ENCODE measurements at places on chromosomes 12 and 14.

- no peak for DNase-seq
Observed at GRCh38 chr12:101076921-101077320, 133.1 kb downstream of the SLC5A8 start.

DNA sequence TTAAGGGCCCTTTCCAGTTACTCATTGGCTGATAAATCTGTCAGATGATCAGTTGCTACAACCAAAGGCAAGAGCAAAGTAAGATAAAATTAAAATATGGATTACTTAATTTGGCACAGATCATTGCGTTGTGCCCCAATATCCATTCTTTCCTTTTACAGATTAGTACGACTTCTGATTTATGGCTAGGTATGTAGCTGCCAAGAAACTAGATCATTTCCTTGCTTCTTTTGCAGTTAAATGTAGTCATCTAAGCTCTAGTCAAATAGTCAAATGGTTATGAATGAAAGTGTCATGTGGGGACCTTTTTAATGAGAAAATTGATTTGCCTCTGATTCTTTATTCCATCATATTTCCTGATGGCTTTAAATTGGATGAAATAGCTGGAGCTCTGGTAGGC is 1039.9 kb upstream of the FLRT2 start:
- DNase-seq, result no peak

- no peak for DNase-seq
Observed at GRCh38 chr14:34782031-34782430, 67.6 kb upstream of the CFL2 start.

DNA sequence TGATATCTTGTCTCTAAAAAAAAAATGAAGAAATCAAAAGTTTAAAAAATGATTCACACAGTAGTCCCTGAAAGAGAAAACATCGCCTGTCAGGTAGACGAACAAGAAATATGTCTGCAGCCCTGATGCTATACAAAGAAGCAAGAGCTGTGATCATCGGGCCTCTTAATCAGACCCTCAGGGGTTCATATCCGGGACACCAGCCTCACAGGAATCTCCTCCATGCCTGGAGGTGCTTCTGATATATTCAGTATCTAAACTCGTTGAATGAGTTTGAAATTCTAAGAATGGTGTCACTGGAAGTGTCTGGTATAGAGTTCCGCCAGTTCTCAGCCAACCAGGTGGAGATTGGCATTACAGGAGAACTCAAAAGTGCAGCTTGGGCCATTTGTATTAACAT is 64.7 kb downstream of the KSR2 start:
- no peak for DNase-seq

DNA sequence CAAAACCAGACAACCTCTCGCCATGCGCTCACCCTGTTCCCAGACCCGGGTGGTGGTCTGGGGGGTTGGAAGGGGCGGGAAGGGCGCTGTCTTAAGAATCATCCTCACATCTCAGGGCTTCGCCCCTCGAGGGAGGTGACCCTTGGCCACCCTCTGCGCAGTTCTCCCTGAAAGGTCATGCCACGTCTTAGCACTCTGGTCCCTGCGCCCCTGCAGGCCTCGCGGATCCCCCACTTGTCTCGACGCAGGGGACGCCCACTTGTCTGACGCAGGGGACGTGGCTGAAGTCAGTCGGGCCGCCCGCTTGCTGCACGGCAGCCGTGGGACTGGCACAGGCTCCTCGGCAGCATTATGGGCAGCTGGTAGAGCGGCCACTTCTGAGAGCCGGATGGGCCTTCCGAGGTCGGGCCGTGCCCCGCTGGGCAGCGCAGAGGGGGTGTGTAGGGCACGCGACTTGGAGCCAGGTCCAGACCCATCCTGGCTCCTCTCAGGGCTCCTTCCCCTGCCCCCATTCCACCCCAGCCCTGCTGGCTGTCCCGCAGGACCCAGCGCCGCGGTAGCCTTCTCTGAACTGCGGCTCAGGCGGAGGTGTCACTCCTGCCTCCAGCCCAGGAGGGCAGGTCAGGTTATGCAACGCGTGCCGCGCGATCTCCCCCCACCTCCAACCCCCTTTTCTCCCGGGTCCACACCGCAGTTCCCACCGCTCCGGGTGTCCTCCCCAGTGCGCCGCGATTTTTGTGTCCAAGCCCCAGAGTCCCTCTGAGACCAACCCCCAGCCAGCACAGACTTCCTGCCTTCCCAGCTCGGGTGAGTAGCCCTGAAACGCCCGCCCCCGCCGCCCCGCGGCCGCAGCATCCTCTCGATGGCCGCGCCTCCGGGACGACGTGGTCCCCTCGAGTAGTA is 40.9 kb upstream of the CAPRIN2 start:
- DNase-seq, result no peak

- DNase-seq, result no peak
Observed at GRCh38 chr14:49945448-49946319, 52.8 kb downstream of the ARF6 start.

DNA sequence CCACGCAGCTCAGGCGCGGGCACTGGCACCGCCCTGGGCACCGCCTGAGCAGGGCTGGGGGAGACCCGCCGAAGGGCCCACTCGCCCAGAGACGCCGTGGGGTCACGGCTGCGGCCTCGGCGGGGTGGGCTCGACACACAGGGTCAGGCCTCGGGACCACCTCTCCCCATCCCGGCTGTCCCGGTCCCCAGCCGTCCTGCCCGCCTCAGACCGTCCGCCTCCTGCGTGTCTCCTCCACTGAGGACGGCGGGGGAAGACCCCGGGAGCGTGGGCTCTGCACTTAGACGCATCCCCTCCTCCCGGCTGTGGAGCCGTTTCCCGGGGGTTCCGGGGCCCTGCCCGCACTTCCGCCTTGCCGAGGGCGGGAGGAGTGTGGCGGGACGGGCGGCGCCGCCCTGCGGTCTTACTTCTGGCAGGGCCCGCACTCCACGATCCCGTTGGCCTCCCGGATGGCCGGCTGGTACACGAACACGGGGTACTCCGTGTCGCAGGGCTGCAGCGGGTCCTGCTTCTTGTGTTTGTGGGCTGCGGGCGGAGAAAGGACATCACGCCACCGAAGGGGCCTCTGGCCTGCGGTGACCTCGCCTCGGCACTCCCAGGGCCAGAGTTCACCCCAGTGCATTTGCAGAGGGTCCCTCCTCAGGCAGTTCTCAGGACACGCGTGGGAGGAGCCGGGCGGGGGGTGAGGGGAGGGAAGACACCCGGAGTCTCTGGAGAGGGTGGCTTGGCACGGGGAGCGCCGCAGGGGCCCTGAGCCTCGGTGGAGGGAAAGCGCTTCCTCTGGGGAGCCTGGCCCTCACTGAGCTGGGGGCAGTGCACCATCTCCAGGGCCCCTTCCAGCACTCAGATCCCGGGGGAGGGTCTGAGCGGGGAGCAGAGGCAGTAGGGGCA is 23.1 kb upstream of the LRTM2 start:
- DNase-seq, result no peak

DNA sequence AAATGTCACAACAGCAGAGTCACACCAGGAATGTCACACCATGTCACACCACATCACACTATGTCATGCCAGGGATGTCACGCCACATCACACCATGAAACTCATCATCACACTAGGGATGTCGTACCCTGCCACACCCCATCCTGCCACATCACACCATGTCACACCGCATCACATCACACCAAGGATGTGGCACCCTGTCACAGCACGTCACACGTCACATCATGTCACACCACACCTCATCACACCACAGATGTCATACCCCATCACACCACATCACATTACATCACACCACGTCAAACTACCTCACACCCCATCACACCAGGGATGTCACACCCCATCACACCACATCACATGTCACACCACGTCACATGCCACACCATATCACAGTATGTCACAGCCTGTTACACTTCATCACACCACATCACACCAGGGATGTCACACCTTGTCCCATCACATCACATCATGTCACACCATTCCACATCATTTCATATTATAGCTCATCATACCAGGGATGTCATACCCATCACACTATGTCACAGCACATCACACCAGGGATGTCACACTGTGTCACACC is 90.9 kb downstream of the TMEM121 start:
- DNase-seq, result no peak

DNA sequence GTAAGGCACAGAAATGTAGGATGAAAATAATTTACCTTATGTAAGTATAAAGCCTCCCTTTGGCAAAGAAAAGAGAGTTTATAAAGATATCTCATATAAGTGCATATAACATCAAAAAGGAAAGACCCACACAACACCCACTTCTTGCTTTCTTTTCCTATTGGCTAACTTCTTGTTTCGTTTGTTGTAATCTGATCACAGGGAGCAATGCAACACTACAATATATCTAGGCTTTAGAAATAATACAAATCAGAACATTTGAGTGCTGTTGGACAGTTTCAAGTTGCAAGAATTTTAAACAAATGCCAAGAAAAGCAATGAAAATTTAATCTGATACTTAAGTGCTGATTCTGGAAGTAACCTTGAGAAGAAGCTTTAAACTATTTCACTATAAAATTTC is 1.3 kb downstream of the FGD6 start:
- DNase-seq, result no peak

Measured in esophagus squamous epithelium (tissue), 5 donors.